Activated naive CD4-positive, alpha-beta T cell treated with anti-CD3 and anti-CD28 coated beads, Interleukin-2, amount 50 U/mL, for 16 hours (primary cell): ENCODE measurements at places on chromosomes 4 and X.
A peak's percentile ranks its signal among the peaks of the same experiment; 100 is the strongest.

GRCh38 chr4:37689353-37690095, 3.3 kb upstream of the RELL1 start:
- DNase-seq, result no peak

- DNase-seq, result no peak
These were observed 493 bp upstream of the UCHL1 start for GRCh38 chr4:41256131-41256739.

DNA sequence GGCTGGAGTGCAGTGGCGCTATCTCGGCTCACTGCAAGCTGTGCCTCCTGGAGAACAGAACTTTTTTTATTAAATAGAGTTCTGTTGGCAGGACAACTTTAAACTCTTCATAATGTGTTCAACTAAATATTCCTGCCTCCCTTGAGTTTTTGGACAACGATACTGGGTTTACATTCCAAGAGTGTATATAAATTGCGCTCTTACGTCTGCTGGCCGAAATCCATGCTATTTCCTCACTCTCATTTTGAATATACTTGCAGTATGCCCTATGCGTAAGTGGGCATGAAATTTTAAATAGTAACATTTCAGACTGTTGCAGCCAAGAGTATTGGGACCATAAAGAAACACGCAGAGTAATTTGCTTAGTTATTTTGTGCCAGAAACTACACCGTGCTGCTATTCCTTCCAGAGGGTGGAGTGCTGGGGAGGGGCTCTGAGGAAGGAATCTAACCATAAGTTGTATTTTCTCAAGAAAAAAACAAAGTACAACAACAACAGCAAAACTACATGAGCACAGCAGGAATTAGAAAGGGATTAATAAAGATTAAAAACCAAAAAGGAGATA, 480.0 kb downstream of the NLGN4X start:
- no peak for DNase-seq

GRCh38 chr4:25807102-25807728, 55.6 kb downstream of the SEL1L3 start:
- DNase-seq, result no peak

DNA sequence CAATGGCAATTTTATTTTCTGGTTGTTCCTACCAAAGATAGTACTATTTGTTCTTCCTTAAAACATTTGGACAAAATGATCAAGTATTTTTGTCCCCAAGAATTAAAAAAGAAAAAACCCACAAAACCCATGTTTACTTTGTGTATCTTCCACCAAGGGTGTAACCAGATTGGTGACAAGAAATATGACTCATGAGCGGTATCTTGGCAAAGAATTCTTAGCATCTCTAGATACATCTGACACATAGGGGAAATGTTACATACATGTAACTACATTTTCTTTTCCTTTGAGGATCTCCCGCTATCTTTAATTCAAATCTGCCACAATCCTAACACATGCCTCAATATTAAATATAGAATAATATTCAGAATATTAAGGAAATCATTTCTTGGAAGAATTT, 78.7 kb downstream of the WDFY3 start:
- no peak for DNase-seq

- no peak for DNase-seq
These were observed 416.6 kb upstream of the MAGEB18 start for GRCh38 chrX:25721564-25721963.

- no peak for DNase-seq
These were observed 1.4 kb downstream of the ACOX3 start for GRCh38 chr4:8439168-8439567.

DNA sequence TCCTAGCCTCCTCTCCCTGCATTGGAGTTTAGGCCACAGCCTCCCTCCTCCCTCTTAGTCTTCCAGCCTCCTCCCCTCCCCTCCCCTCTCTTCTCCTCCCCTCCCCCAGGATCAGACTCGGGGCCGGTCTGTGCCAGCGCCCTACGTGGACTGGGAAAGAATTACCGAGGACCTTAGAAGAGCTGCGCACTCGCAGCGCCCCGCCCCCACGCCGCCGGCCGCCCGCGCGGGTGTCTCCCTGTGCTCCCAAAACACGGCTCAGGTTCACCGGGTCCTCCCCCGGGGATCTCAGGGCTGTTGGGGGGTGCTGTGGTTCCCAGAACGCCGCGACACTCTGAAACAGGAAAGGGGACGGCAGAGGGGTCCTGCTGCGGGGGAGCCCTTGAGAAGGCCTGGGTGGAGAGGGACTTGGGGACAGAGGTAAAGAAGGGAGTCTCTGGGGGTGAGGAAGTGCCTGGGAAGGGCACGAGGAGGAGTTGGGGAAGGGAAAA, 122.3 kb upstream of the TBL1X start:
- peak; percentile 49 for DNase-seq
